Progenitor cell of endocrine pancreas (in vitro differentiated cells): ENCODE measurements at places on chromosomes 4 and X.

GRCh38 chrX:123348468-123348867 lies 164.4 kb downstream of the GRIA3 start:
- DNase-seq = no peak

DNA sequence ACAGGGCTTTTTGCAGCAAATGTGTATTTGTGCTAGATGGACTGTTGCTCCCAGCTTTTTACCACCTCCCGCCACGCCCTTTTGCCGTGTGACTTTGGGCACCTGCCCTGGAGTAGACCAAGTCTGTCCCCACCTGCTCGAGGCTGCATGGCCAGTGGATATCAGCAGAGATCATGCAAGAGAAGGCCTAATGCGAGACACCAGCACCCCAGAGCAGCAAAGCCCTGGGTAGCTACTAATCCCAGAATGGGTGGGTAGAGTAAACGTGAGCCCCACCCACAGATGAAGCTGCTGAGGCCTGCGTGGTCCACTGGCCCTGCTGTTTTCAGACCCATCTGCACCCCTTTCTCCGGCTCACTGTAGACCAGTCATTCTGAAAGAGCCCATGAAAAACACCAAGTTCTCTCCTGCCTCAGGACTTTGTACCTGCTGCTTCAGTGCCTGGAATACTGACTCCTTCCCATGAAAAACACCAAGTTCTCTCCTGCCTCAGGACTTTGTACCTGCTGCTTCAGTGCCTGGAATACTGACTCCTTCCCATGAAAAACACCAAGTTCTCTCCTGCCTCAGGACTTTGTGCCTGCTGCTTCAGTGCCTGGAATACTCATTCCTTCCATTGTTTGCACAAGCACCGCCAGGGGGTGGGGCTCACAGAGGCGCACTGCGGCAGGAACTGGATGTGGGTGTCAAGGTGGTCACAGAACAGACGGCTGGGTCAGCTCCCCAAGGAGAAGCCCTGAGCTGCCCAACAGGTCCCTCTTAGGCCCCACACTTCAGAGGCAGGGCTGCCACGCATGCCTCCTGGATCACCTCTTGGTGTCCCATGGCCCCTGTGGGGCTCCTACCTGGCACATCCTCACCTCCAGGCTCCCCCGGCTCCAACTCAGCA lies 5.1 kb upstream of the TNIP2 start:
- no peak for DNase-seq

DNA sequence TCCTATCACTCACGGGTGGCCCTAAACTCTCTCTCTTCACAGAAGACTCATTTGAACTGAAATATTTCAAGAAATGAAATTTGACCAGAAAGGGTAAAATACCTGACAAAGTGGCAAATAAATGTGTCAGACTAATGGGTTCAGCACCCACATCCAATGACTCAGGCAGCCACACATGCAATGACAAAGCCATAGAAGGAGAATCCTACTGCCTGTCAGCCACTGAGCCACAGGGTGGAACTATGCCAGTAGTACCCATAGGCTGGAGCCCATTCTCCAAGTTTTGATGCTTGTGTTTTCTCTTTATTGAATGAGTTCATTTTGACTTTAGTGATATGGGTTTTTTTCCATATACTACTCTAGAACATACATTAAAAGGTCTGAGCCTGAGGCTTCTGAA lies 179.0 kb downstream of the BEND2 start:
- no peak for DNase-seq

DNA sequence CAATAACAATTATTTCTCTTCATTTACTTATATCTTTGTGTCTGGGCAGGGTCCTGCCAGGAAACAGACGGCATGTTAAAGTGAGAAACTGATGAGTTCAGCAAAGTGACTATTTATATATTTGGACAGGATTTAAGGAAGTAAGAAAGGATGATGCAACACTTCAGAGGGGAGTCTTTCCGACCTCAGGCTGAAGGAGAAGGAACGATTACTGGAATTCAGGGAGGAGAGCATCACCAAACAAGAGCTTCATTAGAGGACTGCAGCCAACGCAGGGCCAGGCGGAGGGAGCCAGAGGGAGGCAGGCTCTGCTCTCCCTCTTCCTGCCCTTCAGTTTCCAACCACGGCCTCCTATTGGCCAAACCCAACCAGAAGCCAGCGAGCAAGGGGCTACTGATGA lies 1.5 kb upstream of the TLR7 start:
- no peak for DNase-seq

- no peak for DNase-seq
These were observed 39.4 kb upstream of the IRF2 start for GRCh38 chr4:184513802-184514120.

GRCh38 chrX:53474707-53475106 lies 40.5 kb upstream of the HSD17B10 start:
- DNase-seq = no peak

DNA sequence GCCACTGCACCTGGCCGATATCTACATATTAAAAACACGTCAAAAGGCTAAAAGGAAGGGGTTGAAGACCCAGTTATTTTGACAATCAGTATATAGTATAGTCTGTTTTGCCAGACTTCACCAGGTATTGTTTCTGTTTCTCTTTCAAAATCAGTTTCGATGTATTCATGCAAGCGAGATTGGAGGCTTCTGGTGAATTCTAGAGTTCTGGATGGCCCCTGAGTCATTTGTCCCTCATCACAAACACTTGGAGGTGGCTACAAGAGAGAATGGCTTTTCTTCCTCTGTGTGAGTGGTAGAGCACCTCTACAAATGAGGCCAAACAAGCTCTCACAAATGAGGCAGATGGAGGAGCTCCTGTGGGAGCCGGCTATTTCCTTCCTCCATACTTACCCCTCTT lies 68.6 kb upstream of the ADGRG2 start:
- no peak for DNase-seq

GRCh38 chr4:48169636-48170035 lies 35.6 kb upstream of the TXK start:
- no peak for DNase-seq

DNA sequence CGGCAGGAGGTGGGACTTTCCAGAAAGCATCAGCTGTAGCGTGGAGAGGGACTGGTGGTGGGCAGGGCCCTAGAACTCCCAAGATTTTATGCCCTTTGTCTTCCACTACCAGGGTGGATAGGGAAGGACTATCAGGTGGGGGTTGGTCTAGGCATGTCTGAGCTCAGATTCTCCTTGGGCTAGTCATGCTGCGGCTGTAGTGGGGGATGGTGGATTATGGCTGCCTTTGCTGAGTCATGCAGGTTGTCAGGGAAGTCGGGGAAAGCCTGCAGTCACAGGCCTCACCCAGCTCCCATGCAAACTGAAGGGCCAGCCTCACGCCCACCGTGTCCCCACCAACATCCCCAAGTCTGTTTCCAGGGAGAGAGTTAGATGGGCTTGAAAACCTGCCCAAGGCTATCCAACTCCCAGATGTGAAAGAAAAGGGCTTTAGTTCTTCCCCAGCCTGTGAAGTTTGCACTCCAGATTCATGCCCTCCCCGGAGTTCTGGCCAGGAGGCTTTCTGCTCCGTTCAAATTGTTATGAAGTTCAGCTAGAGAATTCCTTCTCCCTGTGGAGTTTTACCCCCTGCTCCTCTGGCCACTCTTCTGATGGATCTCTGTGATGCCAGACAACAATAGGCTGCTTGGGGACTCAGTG lies 13.4 kb upstream of the MEPE start:
- DNase-seq = no peak

GRCh38 chrX:333611-334311 lies 15.2 kb upstream of the GTPBP6 start:
- no peak for DNase-seq

DNA sequence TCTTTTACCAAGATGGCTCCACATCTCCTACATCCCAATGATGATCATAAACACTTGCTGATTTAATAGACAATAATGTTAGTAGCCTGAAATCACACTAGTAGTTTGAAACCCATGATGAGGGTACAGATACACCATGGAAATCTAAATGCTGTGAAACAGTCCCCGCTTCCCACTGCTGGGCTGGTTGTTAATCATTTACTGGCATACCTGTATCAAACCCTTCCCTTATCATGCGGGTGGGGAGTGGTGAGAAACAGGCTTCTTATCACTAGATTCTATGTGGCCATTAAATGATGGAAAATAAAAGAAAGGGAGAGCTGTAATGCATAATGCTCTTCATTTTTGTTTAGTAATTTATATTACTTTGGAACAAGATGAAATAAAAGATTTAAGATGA lies 21.9 kb downstream of the MAOA start:
- no peak for DNase-seq

GRCh38 chr4:73725985-73726384 lies 14.4 kb upstream of the CXCL8 start:
- no peak for DNase-seq

DNA sequence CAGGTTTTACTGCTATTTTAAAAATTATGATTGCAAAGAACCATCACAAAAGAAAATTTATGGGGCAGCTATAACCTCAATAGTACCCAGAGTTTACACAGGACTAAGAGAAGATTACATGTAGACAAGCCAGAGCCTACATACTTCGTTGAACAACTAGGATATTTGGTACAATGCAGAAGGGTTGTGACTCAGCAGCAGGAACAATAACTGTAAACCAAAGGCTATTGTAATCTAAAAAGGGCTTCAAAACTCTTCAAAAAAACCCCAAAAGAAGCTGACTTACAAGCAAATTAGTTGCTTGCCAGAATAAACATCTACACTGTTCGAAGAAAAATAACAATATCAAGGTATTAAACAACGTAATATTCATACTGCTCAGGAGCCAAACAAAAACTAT lies 618.0 kb downstream of the STPG2 start:
- DNase-seq = no peak

DNA sequence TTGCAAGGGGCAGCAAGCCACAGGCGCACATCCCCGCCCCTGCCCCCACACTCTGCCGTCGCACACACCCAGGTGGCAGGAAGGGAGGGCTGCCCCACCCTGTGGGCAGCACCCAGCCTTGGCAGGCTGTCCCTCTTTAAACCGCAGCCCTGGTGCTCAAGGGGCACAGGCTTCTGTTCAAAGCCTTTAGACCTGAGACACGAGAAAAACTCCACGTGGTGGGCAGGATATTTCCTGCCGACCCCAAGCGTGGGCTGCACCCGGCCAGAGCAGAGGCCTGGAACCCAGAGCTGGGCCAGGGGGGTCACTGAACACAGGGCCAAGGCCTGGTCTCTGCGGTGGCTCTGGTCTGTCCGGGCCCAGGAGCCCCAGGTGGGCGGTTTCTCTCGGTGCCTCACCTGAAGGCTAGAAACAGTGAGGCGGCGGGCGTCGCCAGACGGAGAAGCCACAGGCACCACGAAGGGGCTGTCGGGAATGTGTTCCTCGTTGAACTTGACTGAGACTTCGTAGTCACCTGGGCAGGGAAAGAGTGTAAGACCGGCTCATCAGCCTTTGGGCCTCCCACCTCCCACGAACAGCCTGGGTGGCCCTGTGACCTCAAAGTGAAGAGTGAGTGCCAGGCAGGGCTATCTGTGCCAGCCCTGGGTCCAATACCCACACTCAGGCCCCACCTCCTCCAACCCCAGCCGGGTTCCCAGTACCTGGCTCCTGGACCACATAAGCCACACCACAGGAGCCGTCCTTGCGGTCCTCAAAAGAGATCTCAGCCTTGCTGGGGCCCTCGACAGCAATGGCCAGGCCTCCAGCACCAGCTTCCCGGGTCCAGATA lies 23.0 kb downstream of the FLNA start:
- no peak for DNase-seq

DNA sequence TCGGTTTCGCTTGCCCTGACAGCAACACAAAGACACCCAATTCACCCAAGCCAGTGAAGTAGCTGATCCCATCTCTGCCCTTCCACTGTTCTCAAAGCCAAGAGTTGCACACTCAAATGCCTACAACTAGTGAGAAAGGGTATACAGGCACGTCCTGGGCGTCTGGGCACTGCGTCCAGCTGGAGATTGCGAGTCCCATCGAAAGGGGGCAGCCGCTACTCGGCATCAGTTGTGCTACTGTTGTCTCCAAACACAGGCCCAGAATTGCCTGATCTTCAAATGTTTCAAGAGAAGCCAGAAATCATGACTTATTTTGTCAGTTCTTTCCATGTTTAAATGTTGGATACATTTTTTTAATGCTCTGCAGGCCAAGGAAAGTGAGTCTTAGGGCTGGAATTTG lies 487.8 kb downstream of the BCOR start:
- no peak for DNase-seq

GRCh38 chrX:48636776-48637175 lies 39.5 kb downstream of the WDR13 start:
- no peak for DNase-seq

DNA sequence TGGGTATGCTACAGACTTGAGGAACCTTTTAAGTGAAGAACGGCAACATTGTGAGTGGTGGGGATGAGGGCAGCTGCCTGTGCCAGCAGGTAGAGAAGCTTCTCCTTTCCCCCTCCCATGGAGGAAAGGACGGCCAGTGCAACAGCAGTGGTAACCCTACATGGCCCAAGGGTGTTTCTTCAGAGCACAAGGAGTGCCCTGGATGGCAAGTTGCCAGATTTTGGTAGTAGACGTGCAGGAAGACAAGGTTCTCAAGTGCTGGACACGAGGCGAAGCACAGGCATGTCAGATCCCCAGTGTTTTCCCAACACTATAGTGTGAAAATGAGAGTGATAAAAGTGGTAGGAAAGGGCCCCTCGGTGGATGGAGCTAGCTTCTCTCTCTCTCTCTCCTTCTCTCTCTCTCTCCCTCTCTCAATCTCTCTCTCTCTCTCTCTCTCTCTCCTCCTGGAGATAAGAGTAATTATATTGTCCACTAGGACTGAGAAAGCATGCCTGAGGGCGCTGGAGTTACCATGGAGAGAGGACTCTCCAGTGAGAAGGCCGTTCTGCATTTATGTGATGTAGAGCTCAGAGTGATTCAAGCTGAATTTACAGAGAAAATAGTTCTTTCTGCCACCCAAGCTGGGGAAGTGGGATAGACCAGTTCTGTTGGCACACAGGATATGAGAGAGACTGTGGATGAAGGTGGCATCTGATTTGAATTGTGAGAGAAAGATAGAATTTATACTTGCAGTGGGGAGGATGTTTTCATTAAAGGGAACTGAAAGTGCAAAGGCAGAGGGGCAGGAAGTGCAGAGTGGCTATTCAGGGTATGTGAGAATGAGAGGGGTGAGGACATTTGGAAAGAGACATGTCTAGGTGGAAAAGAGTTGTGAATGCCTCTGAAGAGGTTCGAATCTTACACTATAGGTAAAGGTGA lies 25.7 kb upstream of the TRPC3 start:
- no peak for DNase-seq

DNA sequence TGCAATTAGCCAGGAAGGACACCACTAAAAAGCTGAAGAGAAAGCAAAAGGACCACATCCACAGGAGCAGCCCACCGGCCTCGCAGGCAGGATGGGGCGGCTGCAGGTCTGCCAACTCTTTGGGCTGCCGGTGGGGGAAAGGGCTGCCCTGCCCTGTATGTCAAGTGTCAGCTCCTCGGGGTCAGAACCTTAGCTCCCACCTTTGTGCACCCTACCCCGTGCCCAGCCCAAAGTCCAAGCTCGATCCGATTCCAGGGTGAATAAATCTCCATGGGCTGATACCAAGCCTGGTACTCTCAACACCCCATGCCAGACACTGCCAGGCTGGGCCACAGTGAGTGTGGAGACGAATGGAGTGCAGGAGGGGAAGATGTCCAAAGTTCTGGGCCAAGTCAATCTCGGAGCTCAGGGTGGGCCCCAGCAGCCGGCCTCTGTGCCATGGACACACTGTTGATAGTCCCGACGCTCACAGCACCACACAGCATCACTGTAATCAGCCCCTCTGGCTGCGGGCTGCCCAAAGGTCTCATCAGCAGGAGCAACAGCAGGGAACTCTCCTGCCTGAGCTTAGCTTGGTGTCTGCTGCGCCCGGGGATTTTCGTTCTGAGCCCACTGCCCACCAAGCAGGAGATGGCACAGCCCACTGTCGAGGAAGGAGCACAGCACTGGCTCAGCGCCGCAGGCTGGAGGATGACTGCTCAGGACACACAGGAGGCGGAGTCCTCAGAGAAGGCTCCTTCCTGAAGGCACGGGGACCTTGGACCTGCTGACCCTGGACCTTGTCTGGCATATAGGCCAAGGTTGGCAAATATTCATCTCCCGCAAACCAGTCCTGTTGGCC lies 84.4 kb downstream of the JAKMIP1 start:
- DNase-seq = no peak
